Stimulated activated CD4-positive, alpha-beta T cell treated with anti-CD3 and anti-CD28 coated beads, Interleukin-15, amount 100 ng/mL, for 1 hour (primary cell): ENCODE measurements at places on chromosomes 2 and 18.

DNA sequence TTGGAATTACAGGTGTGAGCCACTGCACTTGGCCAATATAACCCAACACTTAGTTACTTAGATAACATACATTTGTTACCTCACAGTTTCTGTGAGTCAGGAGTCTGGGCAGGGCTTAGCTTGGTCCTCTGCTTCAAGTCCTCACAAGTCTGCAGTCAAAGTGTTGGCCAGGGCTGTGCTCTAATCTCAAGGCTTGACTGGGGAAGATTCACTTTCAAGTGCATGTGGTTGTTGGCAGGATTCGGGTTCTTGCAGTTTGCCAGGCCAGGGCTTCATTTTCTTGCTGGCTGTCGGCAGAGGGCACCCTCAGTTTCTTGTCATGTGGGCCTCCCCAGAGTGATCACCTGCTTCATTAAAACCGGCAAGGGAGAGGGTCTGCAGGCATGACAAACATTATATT is 103.7 kb downstream of the SLC4A3 start:
- no peak for DNase-seq

GRCh38 chr2:43569921-43570320 is 25.9 kb downstream of the THADA start:
- DNase-seq = no peak

- DNase-seq = no peak
These were observed 343.9 kb upstream of the MMADHC start for GRCh38 chr2:149931486-149931885.

GRCh38 chr18:12858991-12859390 is 25.0 kb downstream of the PTPN2 start:
- DNase-seq = no peak

GRCh38 chr2:225693259-225693658 is 293.7 kb downstream of the NYAP2 start:
- DNase-seq = no peak

- DNase-seq = no peak
These were observed 39.1 kb downstream of the LRRC30 start for GRCh38 chr18:7269942-7270341.

DNA sequence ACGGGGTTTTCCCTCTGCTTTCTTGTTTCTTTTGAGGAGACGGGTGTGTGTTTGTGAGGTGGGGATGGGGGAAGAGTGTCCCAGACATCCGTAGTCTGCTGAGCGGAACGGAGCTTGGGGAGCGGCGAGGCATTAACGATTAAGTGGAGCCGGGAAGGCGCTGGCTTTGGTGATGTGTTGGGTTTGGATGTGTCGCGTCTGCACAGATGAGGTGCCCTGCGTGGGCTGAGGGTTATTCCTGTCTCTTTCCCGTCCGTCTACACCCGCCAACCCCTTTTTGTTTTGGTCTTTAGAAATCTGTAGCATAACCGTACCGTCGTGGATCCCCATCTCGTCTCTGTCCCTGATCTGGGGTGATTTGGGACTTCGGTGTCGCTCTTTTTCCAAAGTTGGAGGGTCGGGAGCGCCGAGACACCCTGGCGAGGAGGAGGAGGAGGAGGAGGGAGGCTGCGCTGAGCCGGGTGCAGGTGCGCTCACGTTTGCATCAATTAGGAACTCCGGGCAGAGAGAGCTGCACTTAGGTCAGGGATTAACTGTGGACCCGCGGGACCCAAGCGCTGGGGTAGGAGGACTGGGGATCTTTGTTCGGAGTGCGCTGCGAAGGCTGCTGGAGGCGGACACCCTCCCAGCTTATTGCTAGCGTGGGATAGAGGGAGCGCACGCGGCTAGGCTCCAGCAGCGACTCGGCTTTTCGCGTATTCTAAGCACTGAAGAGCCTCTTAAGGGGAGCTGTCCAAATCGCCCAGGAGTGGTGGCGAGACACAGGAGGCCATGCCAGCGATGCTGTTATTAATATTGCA is 720.3 kb downstream of the DPP10 start:
- no peak for DNase-seq

GRCh38 chr18:9914334-9914583 is 443 bp downstream of the VAPA start:
- no peak for DNase-seq

GRCh38 chr2:147525819-147526489 is 318.9 kb upstream of the ACVR2A start:
- DNase-seq = no peak

GRCh38 chr2:199366406-199366805 is 91.3 kb downstream of the SATB2 start:
- no peak for DNase-seq

- no peak for DNase-seq
These were observed 58.4 kb downstream of the SMAD4 start for GRCh38 chr18:51088410-51088809.

GRCh38 chr18:24197412-24197811 is 58.5 kb downstream of the CABYR start:
- no peak for DNase-seq

GRCh38 chr2:34105006-34105767 is 506.1 kb upstream of the FAM98A start:
- no peak for DNase-seq
